ENCODE measurements at places on chromosomes 2 and 18.

DNA sequence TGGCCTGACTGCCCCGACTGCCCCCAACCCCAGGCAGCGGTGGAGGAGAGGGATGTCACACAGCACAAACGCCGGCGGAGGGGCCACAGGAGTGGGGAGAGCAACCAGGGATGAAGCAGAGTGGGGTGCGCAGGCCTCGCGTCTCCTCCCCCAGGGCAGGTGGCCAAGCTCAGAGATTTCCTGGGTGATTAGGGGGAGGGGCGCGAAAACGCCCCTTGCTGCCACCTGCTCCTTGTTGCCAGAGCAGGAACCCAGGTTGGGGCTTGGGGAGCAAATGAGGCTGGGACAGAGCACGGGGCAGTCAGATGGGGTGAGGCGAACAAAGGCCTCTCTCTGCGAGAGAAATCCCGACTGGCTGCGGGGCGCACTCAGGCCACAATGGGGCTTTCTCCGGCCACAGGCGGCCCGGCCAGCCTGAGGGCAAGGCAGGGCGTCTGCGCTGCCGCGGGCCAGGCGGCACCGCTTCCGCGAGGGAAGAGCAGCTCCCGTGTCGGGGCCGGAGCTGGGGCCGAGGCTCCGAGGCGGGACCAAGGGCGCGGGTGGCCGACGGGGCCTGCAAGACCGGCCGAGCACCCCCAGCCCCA, 11.5 kb downstream of the TEX44 start:
- peak; percentile 10 for DNase-seq

DNA sequence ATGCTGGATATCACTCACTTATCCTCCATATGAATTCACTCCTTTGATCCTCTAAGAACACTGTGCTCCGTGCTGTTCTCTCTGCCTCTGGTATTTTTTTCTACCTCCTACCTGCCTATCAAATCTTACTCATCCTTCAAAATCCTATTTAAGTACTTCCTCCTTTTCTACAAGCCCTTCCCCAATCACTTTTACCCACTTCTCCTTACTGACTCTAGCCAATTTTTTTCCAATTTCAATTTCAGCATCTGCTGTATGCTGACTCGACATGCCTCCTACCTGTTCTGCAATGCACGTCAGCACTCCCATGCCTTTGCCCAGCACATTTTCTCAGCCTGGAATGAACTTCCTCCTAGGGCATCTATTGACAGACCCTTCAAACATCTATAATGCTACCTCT, 37.3 kb upstream of the LNPK start:
- DNase-seq: no peak

GRCh38 chr2:239966029-239966852, 58.9 kb downstream of the NDUFA10 start:
- no peak for DNase-seq

- DNase-seq: no peak
Measured at GRCh38 chr2:25098056-25098455, 56.2 kb downstream of the EFR3B start.

DNA sequence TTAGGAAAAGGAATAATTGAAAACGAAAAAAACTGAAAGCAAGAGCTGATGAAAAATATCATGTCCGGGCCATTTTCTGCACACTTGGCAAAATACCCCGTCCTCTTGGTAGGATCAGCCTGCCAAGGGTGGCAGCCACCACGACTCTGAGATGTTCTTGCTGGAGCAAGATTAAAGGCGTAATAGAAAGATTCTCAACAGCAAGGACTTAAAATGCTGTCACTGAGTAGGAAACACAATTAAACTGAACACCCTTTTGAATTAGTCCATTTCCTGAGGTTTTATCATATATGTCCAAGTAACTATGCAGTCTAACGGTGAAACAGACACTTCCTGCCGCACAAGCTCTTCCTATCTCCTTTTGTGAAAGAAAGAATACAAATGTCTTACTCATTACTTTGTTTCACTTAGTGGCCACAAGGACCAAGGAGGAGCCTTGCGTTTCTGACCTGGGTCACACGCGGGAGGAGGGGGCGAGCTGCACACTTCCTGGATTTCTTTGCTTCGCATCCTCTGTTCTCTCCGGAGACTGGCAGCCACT, 222.7 kb downstream of the PIEZO2 start:
- no peak for DNase-seq

- no peak for DNase-seq
Measured at GRCh38 chr2:104733226-104733943, 120.5 kb upstream of the POU3F3 start.

DNA sequence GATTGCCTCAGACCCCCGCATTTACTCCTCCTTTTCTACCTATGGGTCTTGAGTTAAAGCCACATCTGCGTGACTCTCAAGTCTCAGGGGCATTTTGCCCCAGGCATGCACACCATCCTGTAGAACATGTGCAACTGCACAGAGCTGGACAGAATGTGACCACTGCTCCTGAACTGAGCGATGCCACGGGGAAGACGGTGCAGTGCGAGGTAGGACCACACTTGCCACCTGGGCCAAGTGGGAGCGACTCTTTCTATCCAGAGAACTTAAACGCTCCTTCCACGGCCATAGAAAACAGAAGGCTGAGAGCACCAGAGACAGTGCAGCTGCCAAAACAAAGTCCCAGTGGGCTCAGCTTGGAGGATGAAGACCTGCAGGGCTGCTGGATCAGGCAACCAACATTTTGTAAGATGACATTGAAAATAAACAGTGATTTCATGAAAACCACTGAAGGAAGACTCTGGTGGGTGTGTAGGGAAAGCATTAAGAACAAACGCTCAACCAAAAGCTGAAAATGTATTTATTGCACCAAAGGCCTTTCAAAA, 149.0 kb upstream of the HDAC4 start:
- DNase-seq: no peak
